SHP77 treated with DMSO at 0.1 percent for 48 hours (cell line): ENCODE measurements at places on chromosomes 1 and 21.

- DNase-seq: peak; percentile 42
These were observed 25.3 kb downstream of the ADAM30 start for GRCh38 chr1:119870917-119871596.

GRCh38 chr1:243499711-243500110 lies 243.9 kb downstream of the SDCCAG8 start:
- no peak for DNase-seq

DNA sequence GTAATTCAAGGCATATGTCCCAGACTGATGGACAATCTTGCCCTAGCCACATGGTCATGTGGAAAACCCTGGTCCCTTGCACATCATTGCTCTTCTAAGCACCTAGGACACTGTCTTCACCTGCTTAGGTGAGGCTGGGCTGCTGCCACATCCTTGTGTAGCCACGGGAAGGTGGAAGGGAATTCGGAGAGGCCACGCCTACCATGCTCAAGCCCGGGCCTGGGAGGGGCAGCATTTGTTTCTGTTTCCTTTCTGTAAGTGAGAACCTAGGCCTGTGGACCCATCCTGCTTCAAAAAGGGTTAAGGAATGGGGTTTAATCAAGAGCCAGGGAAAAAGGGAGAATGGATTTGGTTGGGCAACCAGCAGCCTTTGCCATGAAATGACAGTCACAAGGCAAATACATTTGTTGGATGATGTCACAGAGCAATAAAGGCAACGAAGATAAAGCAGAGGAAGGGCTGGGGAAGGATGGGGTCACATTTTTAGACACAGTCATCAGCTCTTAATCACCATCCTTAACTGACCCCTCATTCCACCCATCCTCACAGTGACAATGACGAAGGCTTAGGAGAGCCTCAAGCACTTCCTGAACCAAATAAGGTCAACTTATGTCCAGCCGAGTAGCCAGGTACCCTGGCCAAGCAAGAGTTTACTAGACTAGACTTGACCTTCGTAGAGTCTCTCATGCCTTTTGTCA lies 10.1 kb upstream of the LRRC38 start:
- no peak for DNase-seq

GRCh38 chr1:168725831-168726230 lies 3.2 kb downstream of the DPT start:
- no peak for DNase-seq

- no peak for DNase-seq
These were observed 36.6 kb upstream of the NHLH2 start for GRCh38 chr1:115877511-115877910.

DNA sequence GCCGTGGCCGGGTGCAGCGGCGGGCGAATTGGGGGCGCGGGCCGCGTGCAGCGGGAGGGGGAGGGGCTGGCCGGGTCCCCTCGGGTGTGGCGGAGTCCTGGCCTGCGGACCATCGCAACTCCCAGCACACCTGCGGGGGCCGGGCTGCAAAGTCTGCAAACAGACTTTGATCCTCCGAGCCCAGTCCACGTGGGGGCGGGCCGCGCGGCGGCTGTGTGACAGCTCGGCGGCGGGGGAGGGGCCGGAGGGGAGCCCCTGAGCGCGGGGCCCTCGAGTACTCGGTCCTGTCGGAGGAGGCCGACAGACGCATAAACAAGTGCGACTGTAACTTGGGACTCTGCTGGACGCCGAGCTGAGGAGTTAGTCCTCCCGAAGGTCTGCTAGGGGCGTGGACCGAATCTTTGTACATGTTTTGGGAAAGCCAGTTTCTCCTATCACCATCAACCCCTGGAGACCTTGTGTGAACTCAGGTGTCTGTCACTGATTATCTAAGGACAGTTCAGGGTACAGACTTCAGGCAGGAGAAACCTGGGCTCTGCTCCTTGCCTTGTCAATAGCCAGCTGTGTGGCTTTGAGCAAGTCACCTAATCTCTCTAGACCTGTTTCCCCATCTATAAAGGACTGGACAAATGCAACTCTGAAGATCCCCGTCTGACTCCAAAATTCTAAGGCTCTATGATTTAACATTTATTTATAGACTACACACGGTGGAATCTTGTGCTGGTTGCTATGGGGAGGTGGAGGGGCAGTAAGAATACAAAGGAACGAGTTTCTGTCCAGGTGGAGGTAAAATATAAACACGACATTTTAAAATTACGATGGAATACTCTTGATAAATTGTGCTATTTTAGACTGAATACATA lies 710 bp upstream of the SLC30A1 start:
- peak; percentile 45 for DNase-seq
